ENCODE measurements at places on chromosomes 2 and 18.

DNA sequence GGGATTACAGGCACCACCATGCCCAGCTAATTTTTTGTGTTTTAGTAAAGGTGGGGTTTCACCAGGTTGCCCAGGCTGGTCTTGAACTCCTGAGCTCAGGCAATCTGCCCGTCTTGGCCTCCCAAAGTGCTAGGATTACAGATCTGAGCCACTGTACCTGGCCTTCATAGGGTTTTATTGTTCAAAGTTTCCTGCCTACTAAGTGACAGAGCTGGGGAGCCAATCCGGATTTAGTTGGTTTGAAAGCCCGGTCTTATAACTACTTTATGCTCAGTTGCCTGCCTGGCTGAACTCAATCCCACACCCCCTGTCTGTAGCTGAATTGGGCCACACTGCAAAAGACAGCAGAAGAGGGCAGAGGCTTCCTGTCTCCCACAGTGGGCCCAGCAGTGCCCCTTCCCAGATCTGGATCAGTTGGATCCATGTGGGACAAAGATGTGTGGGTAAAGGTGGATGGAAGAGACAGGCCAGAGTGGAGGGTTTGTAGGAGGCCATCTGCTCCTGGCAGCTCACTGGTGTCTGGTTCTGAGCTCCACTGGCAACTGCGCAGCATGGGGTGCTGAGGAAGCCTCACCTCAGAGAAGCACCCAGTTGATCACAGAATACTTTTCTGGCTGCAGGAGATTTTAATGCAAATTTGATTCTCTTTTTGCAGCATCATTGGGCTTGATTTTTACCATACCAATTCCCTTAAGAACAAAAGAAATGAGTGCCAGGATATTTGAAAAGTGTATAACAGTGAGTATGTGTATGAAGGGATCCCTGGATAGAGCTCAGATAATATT, 144.9 kb downstream of the DDX1 start:
- DNase-seq = no peak

DNA sequence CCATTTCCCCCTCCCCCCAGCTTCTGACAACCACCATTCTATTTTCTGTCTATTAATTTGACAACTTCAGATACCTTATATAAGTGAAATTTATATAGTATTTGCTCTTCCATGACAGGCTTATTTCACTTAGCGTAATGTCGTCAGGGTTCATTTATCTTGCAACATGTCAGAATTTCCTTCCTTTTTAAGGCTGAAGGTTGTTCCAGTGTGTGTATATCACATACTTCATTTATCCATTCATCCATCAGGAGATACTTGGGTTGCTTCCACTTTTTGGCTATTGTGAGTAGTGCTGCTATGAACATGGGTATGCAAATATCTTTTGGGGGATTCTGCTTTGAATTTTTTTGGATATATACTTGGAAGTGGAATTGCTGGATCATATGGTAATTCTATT, 7.4 kb downstream of the BCL2L11 start:
- no peak for DNase-seq

DNA sequence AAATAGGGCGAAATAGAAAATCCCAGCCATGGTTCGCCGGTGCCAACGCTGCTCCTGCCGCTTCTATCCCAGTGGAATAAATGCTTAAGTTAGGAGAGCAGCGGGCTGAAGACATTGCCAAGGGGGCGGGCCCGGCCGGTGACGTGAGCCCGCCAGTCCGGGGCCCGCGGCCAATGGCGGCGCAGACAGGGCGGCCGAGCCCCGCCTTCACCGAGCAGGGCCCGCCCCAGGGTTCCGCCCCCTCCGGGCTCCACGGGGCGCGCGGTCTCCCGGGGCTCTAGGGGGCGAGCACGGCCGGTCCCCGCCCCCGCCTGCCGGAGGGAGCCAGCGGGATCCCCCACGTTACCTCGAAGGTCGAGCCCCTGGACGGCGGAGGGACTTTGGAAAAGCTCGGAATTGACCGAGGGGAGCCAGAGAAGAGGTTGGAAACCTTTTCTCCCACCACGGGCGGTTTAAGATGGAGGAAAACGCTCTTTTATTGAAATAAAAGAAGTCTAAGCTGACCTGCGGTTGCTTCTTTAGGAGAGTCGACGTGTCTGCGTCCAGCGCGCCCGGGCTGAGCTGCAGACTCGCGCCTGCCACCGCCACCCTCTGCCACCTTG, at the start of gene EPHA4:
Gene EPHA4, minus strand, starts transcription at position 86 of the 602 bp plus-strand sequence. Its CDS starts 56 bp downstream, at position 30.
- DNase-seq = peak; percentile 68

- no peak for DNase-seq
These were observed 73.1 kb downstream of the MAPRE2 start for GRCh38 chr18:35114305-35114704.

DNA sequence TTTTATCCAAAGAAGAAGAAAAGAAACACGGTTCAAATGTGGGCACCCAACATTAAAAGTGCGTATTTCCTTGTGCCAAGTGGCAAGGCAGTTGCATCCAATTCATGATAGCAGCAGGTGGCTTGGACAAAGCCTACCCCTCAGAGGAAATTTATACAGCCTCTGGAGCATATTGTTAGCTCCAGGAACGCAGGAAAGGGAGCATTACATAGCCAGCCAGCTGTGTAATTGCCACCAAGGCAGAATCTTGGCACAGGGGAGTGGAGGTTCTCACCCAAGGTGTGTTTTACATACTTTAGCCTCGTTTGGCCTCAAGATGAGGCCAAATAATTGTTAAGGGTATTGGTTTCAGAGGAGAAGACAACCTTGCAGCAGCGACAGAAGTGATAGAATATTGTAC, 526.9 kb downstream of the TMEM182 start:
- DNase-seq = no peak

- DNase-seq = no peak
These were observed 182.8 kb downstream of the RBM43 start for GRCh38 chr2:151078889-151079288.

DNA sequence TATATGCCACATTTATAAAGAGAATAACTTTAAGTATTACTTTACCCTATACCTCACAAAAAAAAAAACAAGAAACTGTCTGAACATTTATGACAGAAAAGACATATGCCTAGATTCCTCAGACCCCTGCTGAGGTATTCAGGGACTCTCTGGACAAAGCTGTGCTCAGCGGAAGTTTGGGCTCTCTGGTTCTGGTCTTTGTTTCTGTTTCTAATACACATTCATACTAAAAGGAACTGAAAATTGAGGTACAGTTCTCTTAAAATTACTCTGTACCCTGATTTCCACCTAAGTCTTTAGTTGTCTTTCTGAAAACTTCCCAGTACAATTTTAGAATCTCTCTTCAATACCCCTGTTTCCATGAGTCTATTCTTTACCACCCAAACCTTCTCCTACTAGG, 160.3 kb downstream of the IKZF2 start:
- no peak for DNase-seq

GRCh38 chr2:76861708-76862107, 660.5 kb downstream of the LRRTM4 start:
- DNase-seq = no peak

DNA sequence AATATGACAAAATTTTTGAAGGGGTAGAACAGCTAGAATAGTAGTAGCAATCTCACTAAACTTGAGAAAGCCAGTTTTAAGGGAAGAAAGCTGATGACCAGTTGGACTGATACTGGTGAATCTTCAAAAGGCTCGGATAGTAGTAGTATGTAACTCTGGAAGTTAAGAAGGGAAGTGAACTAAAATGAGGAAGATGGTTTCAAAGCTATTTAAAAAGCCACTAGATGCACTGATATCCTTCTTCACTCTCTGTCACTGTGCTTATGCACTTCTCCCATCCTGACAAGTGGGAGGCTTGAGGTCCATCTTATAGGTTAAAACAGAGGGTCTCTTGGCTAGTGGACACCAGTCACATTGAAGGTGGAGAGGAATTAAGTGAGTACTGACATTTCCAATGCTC, 141.1 kb downstream of the NCOA1 start:
- DNase-seq = no peak

Data from T-cell (primary cell).